Activated naive CD4-positive, alpha-beta T cell (primary cell): ENCODE measurements at places on chromosomes 3 and 15.

GRCh38 chr3:18027161-18027939, 284.9 kb upstream of the TBC1D5 start:
- no peak for DNase-seq

GRCh38 chr3:66302288-66302687, 81.5 kb downstream of the SLC25A26 start:
- no peak for DNase-seq

GRCh38 chr3:174651951-174652350, 207.2 kb upstream of the NAALADL2 start:
- DNase-seq, result no peak

DNA sequence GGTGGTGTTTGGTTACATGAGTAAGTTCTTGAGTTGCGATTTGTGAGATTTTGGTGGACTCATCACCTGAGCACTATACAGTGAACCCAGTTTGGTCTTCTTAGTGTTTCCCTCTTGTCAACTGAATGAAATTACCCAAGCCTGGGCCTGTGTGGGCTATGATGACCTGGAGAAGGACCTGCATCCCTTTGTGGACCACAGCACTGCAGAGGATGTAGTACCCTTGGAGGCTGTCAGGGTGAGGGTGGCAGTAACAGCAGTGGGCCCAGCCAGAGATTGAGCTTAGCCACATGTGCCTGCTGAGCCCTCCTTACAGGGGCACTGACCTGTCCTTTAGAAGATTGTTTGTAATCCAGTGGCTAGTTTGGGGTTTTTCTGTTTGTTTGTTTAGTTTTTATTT, 250.1 kb upstream of the TRIM42 start:
- no peak for DNase-seq

- DNase-seq, result no peak
These were observed 25.7 kb downstream of the ZMAT3 start for GRCh38 chr3:179045719-179046402.

DNA sequence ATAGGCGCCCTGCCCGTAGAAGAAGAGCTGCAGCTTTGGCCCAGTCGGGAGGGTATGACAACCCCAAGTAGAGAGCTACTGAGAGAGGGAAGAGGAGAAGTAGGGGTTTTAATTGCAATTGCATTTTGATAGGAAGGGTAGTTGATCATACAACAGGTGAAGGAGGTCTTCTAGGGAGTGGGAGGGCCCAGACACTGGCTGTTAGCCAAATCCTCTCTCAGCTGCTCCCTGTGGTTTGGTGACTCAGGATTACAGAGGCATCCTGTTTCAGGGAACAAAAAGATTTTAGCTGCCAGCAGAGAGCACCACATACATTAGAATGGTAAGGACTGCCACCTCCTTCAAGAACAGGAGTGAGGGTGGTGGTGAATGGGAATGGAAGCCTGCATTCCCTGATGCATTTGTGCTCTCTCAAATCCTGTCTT, 408.9 kb upstream of the THBS1 start:
- no peak for DNase-seq

- no peak for DNase-seq
These were observed 18.0 kb upstream of the IQCF1 start for GRCh38 chr3:51921081-51921578.

DNA sequence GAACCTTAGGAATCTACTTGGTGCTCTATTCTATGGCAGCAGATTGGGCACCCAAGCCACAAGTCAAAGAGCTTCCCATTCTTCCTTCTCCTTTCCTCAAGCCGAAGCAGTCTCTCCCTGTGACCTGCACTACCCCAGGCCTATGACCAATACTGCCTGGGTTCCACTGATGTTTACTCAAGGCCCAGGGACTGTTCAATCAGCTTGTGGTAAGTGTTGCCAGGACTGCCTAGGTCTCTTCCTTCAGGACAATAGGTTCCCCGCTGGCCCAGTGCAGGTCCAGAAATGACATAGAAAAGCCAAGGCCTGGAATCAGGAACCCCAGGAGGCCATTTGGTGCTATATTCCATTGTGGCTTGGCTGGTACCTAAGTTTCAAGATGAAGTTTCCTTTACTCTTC, 397.9 kb downstream of the ZIC4 start:
- no peak for DNase-seq

DNA sequence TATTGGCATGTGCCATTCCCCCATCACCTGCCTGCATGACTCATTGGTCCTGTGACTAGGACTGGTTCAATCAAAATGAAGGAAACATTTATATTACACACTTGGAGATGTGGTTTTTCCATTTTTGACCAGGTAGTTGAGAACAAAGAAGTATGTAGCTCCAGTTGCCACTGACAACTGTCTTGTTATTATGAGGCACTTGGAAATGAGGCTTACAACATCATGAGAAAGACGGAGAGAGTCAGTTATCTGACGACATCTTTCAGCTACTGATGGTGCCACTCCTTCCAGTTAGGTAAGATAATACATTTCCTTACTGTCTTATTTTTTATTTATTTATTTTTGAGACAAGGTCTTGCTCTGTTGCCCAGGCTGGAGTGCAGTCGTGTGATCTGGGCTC, 21.8 kb upstream of the PROK2 start:
- no peak for DNase-seq

GRCh38 chr3:44334326-44334725, 4.2 kb upstream of the TCAIM start:
- no peak for DNase-seq

- DNase-seq, result peak; percentile 51
These were observed 18.0 kb upstream of the LOXL1 start for GRCh38 chr15:73908030-73908821.

DNA sequence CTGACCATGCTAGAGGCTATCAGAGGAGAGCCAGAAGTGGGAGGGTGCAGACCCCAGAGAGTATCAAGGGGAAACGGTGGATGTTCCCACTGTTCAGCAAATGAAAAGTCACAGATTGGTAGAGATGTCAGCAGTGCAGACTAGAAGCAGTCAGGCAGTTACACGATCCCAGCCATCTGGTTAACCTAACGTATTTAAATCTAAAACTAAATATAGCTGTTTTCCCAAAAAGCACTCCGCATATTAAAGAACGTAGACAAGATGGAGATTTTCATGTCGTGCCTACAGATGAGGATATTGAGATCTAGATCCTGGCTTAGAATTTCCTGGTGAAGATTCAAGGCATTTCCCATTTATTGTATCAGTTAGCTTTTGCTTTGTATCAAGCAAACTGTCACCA, 25.2 kb downstream of the PXYLP1 start:
- DNase-seq, result no peak

- no peak for DNase-seq
These were observed 9.7 kb upstream of the NCKIPSD start for GRCh38 chr3:48695393-48695753.

- peak; percentile 15 for DNase-seq
These were observed 37.5 kb downstream of the EHD4 start for GRCh38 chr15:41934843-41935242.

DNA sequence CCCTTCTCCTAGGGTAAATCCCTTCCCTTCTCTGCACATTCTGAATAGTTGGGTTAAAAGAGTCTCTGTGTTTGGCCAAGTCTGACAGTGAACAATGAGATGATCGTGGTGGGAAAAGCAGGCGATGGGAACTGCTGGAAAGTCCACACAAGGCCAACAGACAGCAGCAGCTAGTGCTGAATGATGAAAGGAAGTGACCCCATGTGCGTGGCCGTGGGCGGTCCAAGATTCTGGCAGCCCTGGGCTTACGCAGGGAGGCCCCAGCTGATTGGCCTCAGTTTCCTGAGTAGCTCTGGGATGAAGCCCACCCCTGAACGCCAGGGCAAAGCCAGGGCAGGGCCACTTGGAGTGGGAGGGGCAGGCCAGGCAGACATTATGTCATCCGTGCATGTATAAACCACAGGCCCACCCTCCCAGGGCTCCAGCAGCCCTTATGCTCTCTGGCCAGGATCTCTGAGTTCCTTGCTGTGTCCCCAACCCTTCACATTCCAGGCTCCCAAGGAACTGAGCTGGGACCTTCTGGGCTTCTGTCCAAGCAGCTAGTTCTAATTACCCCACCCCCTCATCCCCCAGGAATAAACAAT, 57.8 kb downstream of the CDC25A start:
- no peak for DNase-seq

DNA sequence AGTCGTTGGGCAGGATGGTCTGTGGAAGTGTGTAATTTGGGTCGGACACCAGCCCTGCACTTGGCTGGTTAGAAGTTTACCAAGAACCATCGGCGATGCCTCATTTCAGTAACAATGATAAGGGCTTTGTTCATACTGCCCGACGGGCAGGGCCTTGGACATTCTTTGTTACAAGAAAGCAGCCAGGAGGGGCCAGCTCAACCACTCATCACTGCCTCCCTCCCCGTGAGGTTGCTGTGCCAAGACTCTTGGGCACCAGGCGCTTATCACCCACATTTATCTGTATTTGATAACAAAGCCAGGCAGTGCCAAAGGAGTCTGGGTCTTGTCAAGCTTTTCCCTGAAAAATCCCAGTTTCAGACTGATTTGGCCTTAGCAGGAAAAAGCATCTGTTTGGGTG, 235.0 kb downstream of the ADAMTS17 start:
- DNase-seq, result no peak

DNA sequence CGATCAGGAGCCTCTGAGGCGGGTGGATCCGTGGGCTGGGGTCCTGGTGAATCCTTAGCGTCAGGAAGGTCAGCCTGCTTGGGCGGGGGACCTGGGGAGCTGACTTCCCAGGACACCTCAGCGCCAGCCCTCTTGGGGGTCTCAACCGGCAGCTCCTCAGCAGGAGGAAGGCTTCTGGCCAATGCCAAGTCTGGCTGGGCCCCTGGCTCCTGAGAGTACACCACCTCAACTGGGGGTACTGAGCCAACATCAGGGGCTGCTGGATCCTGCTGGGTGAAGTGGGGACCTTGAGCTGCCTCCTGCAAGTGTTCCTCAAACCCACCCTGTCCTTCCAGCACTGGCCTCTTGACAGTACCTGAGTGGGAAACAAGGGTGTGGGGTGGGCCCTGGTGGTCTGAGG, 3.1 kb downstream of the PRRT3 start:
- no peak for DNase-seq

DNA sequence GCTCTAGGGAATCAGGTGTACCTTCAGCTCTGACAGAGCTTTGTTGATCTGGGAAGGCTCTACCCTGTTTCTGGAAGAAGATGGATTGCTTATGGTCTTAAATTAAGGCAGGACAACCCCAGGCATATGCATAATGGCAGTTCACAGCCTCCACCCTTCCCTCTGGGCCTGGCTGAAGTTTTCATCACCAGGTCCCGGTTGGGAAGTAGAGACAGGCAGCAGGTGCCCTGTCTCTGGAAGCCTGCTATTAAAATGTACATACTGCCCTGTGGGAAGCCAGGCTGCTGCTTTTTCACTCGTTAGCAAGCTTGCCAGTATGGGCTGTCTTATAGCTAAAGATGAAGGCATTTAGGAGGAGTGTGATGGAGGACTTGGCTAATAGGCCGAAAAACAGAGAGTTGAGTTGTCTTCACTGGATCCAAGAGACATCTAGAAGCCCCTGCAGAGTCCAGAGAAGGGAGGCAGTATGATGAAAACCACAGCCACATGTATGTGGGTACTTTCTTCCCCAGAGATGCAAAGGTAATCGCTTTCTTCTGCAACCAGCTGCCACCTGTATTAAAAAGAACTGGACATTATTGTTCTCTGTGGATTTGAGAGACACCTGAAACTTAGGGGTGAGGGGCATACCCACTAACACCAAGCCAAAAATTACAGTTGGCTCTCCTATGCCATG, 34.4 kb downstream of the ABHD2 start:
- no peak for DNase-seq

- no peak for DNase-seq
These were observed 90.7 kb upstream of the MEF2A start for GRCh38 chr15:99474909-99475753.

- DNase-seq, result no peak
These were observed 14.0 kb upstream of the CHD2 start for GRCh38 chr15:92886042-92886537.

- DNase-seq, result no peak
These were observed 14.8 kb downstream of the HRH1 start for GRCh38 chr3:11168881-11169805.

- DNase-seq, result no peak
These were observed 29.4 kb downstream of the GPR176 start for GRCh38 chr15:39890621-39891020.

- no peak for DNase-seq
These were observed 241.1 kb downstream of the ZNF621 start for GRCh38 chr3:40765884-40766283.

GRCh38 chr15:90101969-90102890, at the start of gene IDH2:
Gene IDH2, minus strand, starts transcription at chr15:90102468. Its CDS starts 78 bp downstream, at chr15:90102390.
- no peak for DNase-seq

DNA sequence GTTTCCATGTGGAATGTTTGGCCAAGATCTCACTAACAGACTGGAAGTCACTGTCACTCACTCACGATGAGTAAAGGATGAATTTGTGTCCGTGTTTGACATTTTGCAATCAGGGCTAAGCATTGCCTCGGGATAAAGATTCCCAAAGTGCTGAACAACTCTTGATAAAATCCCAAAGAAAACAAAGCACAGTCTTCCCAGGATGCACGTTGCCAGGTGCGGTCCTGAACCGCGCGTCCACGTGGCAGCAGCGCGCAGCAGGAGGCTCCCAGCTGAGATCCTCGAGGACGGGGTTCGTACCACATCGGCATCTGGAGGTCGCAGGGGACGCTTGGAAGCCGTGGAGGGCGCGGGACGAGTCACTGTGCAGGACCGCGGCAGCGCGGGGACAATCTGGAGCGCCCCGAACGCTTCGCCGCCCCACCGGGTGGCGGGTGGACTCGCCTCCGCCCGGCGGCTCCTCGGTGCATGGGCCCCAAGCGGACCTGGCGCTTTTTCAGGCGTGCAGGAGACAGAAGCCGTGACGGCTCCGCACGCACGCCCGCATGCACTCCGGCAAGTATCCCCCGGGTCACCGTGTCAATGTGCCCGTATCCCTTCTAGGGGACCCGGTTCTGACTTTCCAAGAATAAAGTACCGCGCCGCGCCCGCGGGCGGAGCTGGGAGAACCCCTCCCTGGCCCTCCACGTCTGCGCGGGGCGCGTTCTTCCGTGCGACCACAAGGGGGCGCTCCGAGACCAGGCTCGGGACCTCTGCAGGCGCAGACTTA, 17.7 kb downstream of the CPN2 start:
- DNase-seq, result no peak

DNA sequence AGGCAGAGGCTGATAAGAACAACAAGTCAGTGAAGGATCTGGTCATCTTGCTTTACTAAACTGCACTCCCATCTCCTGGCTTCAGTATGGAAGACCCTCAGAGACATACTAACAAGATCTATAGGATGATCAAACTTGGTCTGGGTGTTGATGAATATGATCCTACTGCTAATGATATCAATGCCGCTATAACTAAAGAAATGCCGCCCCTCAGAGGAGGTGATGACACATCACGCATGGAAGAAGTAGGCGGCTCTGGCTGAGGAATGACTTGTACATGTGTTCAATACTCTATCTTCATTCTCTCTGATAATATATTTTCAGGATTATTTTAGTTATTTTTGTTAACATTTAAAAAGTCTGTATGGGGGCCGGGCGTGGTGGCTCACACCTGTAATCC, 17.5 kb upstream of the EIF2B5 start:
- DNase-seq, result no peak

GRCh38 chr15:83764201-83764838, 110.4 kb downstream of the ADAMTSL3 start:
- no peak for DNase-seq

DNA sequence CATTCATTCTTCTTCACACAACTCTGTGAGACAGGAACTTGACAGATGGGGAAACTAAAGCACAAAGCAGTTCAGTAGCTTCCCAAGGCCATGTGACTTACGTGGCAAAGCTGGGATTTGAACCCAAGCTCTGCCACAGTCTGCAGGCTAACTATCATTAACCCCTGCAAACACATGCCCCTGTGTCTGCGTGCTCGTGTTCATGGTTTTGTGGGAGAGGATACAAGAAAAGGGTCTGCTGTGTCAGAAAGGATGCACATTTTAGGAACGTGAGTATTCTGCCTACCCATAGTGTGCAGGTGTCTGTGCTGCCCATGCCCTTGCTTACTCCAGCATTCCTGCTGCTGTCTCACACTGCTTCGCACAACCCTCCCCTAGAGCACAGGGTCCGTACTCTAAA, 137.0 kb downstream of the CHDH start:
- no peak for DNase-seq
